ENCODE measurements at places on chromosomes 3 and 15.

DNA sequence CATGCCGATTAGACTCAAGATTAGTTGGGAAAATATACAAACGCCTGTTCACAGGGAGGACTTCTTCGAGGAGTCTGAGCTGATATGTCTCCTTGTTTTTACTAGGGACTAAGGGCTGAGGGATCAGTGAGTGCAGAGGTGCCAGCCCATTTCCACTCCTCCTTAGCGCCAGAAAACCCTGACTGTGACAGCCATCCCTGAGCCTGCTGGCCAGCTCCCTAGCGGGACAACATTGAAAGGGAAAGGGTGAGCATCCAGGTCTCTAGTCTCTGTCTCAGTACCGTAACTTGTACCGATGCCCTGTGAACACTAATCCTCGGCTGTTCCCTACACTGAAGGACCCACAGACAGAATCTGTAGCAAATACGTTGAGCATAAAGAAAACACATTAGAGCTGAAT lies 243.4 kb downstream of the WNT5A start:
- DNase-seq = no peak

GRCh38 chr3:179967622-179968021 lies 69.1 kb downstream of the PEX5L start:
- no peak for DNase-seq

DNA sequence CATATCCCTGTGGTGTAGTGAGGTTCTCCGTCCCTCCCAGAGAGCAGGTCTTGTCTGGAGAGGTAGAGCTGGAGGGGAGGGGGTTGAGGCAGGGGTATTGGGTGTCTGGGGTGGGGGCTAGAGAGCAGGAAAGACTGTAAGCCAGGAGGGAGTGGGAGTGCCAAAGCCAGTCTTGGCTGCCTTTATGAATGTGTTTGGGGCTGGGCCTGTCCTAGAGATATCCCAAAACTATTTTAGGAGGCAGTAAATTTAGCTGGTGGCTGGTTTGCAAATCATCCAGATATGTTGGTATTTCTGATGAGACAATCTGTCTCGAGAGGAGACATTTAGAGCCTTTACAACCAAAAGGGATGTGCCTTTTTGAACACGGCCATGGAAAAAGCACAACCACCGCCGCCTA lies 166.6 kb downstream of the TLE3 start:
- DNase-seq = no peak

GRCh38 chr15:80870893-80871292 lies 91.7 kb downstream of the CEMIP start:
- DNase-seq = no peak

DNA sequence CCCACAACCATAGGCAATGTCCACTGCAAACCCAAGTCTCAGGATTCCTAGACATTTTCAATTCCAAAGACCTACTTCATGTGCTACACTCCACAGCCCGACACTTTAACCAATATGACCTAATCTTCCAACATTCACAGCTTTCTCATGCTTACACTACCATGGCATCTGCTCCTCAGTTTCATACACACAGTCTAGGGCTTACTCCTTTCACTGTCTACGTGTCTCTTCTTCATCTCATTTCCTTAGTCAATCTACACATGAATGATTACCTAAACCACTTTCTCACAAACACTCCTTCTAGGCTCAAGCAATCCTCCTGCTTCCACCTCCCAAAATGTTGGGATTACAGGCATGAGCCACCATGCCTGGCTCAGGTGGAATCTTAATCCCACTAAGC lies 106.3 kb downstream of the STAG1 start:
- no peak for DNase-seq

GRCh38 chr3:36904641-36905040 lies 40.2 kb downstream of the TRANK1 start:
- no peak for DNase-seq

DNA sequence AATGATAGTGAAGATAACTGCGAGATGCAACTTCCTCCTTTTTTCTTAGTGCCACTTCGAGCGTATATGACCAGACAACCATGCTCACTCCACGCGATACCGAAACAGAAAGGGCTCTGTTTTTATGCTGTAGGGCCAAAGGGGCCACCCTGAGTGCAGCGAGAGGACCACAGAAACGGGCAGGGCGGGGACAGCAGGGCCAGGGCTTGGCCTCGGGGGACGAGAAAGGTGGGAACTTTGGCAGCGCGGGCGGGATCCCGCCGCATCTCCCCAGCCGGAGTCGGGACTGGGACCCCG lies 483 bp downstream of the VPS13C start:
- no peak for DNase-seq

- no peak for DNase-seq
Measured at GRCh38 chr15:88539441-88539840, 7.0 kb downstream of the DET1 start.

- DNase-seq = no peak
Measured at GRCh38 chr15:65909831-65910230, 40.5 kb downstream of the RAB11A start.

GRCh38 chr3:173913397-173913796 lies 515.9 kb downstream of the NLGN1 start:
- no peak for DNase-seq

GRCh38 chr15:59104912-59105732 lies at the start of gene CCNB2:
Gene CCNB2, plus strand, starts transcription at chr15:59105146. Its CDS starts 123 bp downstream, at chr15:59105269.
- peak; percentile 92 for DNase-seq

DNA sequence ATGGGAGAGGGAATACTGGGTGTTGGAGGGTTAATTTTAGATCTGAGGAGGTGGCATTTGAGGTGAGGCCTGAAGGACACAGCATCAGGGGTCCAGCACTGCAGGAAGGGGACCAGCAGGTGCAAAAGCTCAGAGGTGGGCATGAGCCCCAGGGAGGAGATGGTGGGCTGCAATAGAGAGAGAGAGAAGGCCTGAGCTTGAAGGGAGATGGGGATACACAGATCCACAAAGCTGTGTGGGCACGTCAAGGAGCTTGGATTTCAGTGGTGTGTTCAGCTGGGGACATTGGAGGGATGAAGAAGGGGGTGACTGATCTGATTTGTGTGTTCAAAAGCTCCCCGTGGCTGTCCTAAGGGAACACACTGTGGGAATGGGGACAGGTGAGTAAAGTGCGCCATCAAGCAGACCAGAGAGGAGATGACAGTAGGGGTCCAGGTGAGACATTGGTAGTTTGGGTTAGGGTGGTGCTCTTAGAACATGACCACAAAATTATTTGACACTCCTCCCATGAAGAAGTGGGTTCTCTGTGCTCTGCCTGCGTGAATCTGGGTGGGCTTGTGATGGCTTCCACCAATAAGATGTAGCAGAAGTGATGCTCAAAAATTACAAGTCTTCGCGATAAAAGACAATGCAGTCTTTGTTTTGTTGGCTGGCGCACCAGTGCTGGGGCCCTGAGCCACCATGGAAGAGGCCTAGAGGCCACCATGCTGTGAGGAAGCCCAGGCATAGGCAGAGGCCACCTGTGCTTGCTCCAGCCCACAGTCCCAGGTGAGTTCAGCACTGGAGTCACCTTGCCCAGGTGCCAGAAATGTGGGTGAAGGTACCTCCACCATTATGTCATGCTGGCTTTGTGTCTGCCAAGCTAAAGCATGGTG lies 1.9 kb upstream of the WNT7A start:
- no peak for DNase-seq

GRCh38 chr3:65963787-65964677 lies 74.7 kb downstream of the MAGI1 start:
- no peak for DNase-seq

- DNase-seq = no peak
Measured at GRCh38 chr3:124576565-124577493, 153.4 kb upstream of the UMPS start.

- no peak for DNase-seq
Measured at GRCh38 chr3:159852266-159852665, 136.4 kb upstream of the IL12A start.

GRCh38 chr15:95470997-95471689 lies 859.4 kb upstream of the NR2F2 start:
- peak; percentile 37 for DNase-seq

GRCh38 chr15:67882487-67883233 lies 42.8 kb upstream of the RNU6-1 start:
- no peak for DNase-seq

DNA sequence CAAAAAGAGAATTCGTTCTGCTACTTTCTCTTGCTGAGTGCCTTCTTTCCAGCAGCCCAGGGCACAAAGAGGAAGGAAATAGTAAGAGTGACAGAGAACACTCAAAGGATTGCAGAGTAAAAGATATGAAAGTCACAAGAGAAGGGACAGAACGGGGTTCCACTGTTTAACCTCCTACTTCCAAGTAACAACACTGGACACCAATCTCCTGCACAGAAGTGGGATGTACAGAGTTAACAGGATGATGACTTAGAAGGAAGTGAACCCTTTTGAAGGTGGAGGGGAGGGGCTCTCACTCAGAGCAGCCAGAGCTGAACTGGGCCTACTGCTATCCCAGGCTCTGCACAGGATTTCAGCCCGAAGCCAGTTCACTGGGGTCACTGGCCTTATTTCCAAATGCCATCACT lies 130.1 kb upstream of the PRICKLE2 start:
- no peak for DNase-seq

Measured in smooth muscle cell of the brain vasculature (primary cell).